ENCODE measurements at places on chromosomes 6 and 20.

GRCh38 chr6:75368864-75369402 lies 84.3 kb upstream of the TMEM30A start:
- no peak for DNase-seq

- DNase-seq = no peak
Measured at GRCh38 chr20:24585796-24586522, 116.5 kb downstream of the SYNDIG1 start.

- DNase-seq = no peak
Measured at GRCh38 chr6:161257793-161258457, 15.9 kb downstream of the AGPAT4 start.

GRCh38 chr6:29500594-29500993 lies 12.8 kb upstream of the MAS1L start:
- DNase-seq = no peak

- DNase-seq = no peak
Measured at GRCh38 chr6:25297039-25297441, 17.9 kb downstream of the CARMIL1 start.

GRCh38 chr6:136922685-136923006 lies 545 bp downstream of the SLC35D3 start:
- no peak for DNase-seq

DNA sequence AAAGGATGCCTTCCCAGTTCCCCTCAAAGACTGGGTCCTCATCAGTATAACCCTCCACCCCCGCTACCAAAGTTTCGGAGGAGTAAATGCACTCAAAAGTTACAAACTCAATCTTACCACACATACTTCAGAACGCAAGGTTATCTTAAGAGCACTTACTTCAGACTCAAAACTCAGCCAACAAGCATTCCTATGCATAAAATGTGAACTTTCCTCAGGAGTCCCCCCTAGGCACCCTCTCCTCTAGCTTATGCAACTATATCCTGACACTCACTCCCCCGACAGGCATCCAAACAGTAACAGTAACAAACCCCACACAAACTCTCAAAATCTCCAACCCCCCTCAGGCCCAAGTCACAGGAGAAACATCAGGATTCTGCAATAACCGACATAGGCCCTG lies 11.1 kb upstream of the ADTRP start:
- no peak for DNase-seq

DNA sequence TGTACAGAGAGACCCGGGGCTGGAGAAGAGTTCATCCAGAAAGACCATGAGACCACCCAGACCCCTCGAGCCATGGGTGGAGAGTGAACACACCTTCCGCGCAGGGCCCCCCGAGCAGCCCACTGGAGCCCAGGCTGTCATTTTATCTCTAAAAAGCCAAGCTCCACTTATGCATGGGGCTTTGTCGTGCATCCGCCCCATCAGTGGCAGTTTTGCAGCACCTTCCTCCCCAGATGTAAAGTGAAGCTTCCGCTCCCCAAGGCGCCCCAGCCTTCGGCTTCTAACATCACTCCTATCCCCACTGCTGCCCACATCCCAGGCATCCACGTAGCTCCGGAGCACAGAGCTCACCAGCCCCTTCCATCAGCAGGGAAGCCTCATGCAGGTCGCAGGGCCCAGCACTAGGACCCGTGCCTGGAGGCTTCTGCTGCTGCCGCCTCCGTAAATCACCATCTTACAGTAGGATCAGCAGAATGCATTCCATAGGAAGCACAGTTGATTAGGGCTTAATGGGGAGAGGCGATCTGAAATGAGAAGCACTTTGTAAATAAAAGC lies 301.1 kb downstream of the TAF4 start:
- no peak for DNase-seq

DNA sequence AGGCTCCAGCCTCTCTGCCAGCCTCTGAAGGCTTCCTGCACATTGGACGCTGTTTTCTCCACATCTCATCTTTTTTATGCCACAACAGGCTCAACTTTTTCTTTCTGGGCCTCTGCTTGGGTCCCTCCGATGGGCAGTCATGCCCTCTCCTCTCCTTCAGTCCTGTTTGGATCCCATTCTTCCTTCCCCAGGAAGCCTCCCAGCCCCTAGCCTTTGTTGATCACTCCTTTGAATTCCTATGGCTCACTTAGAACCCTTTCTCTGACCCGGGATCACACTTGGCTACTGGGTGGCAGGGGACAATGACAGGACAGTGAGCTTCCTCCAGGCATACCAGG lies 4.5 kb downstream of the SLA2 start:
- DNase-seq = no peak

DNA sequence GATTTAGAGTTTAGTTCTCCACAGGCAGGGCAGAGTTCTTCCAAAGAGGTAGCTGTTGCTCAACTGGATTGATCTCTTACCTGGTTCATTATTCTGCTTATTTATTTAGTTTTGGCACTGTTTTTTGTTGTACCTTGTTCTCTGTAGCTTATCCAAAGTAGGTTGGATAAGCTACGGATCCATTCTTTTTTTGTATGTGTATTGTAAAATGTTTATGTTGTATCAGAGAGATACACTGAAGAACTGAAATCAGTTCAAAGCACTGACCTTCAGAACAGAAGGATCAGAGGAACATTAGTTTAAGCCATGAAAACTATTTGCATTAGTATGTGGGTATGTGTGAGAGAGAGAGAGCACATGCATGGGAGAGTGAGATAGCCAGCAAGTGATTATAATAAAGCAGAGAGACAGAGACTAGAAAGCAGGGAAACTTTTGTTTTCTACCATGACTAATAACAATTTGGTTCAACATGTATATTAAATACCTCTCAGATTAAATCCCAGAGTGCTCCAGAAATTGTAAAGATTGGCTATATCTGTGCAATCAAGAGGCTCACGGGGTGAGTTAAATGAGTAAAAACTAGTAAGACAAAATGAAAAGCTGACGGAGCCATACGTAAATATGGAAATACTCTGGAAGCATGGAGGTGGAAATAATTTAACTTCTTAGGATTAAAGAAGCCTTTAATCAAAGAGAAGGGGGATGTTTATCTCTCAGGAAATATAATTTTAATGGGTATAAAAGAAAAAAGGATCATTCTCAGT lies 40.2 kb downstream of the ITCH start:
- DNase-seq = no peak

GRCh38 chr6:111173946-111174345 lies 86.6 kb downstream of the SLC16A10 start:
- no peak for DNase-seq

DNA sequence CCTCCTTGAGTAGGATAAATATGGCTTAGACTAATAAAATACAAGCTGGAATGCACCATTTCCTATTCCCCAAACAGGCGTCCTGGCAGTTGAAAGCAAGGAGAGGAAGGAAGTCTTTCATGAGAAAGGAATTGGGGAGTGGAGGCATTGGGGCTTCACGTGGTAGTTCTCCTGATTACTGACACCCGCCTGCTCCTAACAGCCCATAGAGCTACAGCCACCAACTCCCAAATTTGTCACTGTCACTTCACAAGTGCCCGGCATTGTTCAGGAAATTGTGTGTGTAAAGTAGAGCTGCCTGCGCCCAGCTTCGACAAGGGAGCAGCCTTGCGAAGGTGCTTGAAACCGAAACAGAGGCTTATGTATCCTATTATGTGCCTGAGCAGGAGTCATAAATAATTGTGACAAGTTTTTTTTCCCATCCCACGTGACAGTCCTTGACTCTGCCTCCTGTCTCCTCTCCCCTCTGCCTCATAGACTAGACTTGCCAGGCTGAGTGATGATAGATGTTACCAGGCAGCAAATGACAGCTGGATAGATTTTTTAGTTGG lies 301.7 kb upstream of the ZFP64 start:
- DNase-seq = no peak

DNA sequence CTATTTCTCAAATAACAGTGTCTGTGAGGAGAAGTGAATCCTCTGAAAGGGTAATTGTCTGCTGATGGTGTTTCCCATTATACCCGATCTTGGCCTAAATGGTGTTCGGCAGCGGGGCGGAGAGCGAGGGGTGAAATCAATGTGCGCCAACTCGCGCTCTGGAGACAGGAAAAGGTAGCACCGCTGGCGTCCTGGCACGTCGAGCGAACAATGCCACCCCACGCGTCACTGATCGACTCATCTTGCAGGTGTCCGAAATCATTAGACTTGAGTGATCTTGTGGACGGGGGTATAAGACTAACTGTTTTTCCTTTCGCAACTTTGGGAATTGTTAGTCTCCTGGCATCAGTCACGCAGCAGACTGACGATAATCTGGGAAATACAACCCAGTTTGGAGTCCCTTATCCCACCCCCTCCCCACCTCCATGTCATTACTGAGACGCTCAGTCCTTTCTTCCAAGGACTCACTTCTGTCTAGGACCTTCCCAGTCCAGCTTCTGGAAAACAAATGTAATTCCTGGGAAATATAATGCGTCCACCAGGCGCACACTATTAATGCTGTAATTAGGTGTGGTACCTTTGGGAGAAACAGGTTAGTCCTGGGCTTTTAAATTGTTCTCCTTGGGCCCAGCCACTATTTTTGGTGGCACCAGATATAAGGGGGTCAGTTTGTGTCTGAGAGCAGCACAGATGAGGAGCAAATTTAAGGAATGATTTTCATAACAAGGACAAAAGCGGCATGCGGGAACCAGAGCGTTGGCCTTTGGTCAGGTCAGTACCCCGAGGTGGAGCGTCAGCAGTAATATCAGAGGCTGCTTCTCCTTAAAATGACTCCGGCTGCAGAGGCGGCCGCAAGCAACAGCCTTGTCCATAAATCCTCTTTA lies 2.3 kb downstream of the LINC00237 start:
- no peak for DNase-seq

- DNase-seq = no peak
Measured at GRCh38 chr6:30981942-30982772, 1.4 kb upstream of the MUC21 start.

DNA sequence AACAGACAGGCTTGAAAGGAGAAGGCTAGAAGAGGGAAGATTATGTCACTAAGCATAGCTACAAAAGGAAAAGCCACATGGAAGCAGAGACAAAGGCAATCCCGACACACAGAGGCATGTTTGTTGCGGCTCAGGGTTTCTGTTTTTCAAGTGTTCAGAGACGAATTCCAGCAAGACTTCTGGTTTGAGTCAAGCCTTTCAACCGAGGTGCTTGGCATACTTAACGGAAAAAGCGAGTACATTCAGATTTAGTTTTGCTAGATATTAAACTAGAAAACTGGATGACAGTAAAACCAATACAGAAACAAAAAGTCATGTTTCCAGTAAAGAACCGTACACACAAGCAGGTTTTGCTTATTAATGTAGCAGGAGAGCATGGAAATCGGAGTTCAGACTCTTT lies 27.2 kb downstream of the MCUR1 start:
- no peak for DNase-seq

- DNase-seq = no peak
Measured at GRCh38 chr6:50842861-50843384, 24.3 kb downstream of the TFAP2B start.

DNA sequence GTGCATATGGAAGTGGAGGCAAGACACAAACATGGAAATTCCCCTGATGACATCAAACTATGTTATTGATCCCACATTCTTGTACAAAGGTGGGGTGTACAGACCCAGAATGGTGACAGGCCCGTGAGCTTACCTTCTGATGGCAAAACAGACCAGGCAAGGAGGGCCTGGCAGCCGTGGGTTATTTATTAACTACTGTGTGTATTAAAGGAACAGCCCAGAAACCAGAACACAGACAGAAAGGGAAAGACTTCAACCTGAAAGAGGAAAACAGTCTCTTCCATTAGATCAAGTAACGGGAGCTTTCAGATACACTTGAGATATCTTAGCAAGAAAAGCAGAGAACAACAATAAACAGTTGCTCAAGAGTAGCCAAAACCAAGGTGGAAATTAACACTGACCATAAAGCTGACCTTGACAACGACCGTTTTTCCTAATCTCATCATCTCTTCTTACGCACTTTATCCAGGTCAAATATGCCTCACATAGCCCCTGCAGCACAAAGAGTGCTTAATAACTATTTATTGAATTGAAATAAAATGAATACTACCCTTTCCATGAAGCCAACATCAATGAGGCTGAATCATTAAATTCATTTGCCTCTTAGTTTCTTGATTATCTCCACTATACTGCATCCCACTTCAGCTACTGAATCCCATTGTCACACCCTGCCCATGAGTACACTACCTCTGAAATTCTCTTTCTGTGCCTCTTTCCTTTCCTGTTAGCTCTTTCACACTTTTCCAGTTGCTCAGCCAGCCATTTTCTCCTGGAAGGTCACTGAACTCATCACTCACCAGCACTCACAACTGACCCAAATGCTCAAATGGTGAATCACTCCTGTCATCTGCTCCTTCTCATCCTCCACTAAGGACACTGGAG lies 67.4 kb downstream of the MOXD1 start:
- DNase-seq = no peak

Measured in T-helper 22 cell (primary cell).